ENCODE measurements at places on chromosomes 6 and 20.

- DNase-seq, result no peak
Observed at GRCh38 chr20:24694157-24694726, 224.8 kb downstream of the SYNDIG1 start.

GRCh38 chr6:32885698-32886286 is 31.8 kb downstream of the PSMB9 start:
- DNase-seq, result no peak

- no peak for DNase-seq
Observed at GRCh38 chr6:157223021-157223430, 100.3 kb downstream of the TMEM242 start.

DNA sequence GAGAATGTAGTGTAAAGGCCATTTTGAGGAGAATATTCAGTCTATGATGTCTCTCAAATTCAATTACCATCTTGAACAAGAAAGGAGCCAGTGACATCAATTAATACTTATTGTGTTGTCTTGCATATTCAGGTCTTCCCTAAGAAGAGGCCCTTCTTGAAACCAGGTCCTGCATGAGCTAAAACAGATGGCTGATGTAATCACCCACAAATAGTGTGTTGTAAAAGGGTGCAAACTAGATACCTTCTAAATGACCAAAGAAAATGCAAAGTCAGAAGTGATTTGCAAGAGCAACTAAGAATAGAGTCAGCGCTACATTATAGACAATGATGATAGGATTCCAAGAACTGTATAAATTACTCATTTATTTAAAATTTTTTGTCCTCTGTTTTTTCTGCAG is 97.0 kb downstream of the BTBD3 start:
- DNase-seq, result no peak

DNA sequence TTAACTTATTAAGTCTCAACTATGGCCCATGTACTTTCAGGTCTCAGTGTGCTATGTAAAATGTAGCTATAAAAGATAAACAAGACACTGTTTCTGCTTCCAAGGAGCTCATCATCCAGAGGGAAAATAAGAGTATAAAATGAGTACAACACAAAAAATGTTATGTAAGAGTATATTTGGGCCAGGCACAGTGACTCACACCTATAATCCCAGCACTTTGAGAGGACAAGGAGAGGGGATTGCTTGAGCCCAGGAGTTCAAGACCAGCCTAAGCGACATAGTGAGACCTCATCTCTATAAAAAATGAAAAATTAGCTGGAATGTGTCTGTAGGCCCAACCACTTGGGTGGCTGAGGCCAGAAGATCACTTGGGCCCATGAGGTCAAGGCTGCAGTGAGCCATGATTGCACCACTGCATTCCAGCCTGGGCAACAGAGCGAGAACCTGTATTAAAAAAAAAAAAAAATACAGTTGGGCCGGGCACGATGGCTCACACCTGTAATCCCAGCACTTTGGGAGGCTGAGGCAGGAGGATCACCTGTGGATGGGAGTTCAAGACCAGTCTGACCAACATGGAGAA is 124.0 kb downstream of the EDN1 start:
- DNase-seq, result no peak

All from CD4-positive, alpha-beta T cell treated with Interleukin-4 for 1 hour (primary cell).